Renal cortex interstitium (tissue), 15 donors: ENCODE measurements at places on chromosomes 2 and 18. TPM values are rescaled to one million over a fixed set of nuclear protein-coding genes. Genes with fewer than 3 reads are reported as not detected.

DNA sequence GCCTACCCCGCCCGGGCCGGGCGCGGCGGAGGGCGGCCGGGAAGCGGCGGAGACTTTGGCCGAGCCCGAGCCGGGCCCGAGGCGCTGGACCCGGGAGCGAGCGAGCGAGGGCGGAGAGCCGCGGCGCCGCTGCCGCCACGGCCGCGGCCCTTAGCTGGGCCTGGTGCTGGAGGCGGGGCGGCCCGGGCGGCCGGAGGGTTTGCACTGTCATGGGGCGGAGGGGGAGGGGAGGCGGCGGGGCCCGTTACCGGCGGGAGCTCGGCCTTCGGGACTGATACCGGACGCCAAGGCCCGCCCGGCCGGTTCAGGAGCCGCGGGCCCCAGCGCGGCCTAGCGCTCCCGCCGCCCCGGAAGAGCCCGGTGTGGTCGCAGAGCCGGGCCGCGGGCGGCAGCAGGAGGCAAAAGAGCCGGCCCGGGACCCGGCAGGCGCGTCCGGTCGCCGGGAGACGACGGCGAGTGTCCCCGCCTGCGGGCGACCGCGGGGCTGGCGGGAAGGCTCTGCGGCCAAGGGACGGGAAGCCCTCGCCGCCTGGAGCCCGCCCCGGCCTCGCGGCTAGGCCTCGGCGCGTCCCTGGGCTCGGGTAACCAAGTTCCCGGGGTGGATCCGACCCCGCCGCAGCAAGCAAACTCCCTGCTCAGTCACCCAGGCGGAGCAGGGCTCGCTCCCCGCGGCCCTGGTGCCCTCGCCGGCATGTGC is 697 bp downstream of the KCMF1 start:
- DNase-seq = peak; percentile 46

IL36G gene
- 0.27 TPM for polyA plus RNA-seq

- DNase-seq = no peak
Measured at GRCh38 chr2:76867854-76868253, 654.3 kb downstream of the LRRTM4 start.

- no peak for DNase-seq
Measured at GRCh38 chr2:240269380-240269779, 128.9 kb upstream of the OTOS start.

AQP12B gene
- 0.49 TPM for polyA plus RNA-seq

DNA sequence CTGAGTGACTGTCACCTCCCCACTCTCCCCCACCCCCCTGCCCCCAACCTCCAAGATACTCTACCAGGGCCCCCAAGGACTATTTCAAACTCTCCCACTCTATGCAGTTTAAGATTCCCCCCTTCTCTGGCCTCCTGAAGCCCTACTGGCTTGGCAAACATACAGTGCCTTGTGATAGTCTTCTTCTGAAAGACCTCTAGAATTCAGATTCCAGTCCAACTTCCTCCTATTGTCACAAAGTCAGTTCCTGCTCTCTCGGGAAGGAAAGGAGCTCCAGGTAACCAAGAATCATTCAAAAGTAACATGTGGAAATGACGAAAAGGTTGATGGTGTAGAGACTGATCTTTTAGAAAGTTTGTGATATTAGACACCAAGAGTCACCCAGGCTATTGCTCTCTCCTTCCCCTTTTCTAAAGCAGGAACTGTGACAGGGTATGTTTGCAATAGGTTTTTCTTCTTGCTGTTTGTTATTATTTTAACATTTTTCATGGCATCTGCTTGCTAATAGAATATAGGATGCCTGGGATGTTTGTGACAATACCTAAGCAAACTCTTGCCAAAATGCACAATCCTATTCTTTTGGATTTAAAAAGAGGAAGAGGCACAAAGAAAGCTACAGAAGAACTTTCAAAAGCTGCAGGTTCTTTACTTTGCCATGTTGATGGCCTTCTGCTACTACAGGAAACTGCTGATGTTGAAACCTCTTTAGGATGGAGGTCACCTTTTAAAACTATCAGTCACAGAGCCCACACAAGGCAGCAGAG is 93.5 kb upstream of the MGAT4A start:
- no peak for DNase-seq

DNA sequence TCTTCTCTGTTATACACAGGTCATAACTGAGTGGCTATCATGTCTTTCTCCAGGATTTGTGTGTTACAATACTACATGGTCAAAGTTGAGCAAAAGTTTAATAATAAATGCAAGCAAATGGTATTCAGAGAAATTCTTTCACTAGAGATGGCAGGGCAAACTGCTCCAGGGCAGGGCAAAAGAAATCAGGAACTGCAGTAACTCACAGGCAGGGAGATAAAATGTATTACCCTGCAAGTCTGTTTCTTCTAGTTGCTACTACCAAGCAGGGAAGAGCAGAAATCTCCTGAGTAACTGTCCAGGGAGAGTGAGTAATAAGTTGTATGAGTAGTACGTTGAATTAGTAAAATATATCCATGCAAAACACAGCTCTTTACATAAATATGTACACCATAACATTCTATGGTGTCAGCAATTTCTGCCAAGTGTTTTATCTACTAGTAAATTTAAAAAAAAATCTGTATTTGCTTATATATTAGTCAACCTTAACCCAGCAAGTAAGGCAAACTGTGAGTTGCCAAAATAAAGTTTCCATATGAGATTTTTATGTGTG is 404.1 kb downstream of the ZEB2 start:
- no peak for DNase-seq

GRCh38 chr2:187486241-187486640 is 38.2 kb upstream of the CALCRL start:
- DNase-seq = no peak
